HS-5 (cell line): ENCODE measurements at places on chromosomes 7 and 10.

- DNase-seq = no peak
Measured at GRCh38 chr10:43879742-43880141, 231.1 kb upstream of the ZNF32 start.

DNA sequence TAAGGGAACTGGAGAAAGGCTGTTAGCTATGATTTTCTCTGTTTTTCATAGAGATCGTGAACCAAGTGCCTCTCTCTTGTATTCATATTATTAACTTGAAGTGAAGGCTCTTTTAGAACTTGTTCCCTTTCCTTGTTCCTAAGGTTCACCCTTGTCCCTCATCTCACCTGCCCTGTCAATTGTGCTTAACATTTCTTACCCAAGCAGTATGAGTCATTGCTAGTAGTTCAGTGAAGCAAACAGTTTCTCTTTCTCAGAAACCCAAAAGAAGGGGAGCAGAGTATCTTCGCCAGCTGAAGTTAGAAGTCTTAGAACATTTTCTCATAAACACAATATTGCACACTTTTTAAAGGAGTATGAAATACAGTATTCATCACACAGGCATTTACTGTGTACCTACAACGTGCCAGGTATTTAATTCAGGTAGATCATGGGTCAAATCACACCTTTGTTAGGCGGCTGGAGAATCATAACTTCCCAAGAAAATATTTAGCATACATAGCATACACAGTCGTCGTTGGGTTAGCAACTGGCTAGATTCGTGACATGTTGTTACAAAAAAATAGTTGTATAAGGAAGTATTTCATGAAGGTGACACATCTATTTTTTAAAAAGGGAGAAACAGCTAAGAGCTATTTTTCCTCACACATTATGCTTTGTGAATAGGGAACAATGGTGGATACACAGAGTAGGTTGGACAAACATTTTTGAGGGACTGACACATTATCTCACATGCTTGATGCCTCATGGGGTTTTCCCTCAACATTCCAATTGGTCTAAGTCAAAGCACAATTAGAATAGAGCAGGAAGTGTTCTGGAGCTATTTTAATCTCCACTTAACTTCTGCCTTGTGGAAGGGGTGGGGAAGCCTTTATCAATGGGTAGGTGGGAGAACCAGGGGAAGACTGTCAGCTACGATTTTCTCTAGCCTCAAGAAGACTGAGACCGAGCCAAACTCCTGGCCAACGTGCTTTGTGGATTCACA lies 13.2 kb downstream of the HDAC9 start:
- DNase-seq = peak; percentile 97

DNA sequence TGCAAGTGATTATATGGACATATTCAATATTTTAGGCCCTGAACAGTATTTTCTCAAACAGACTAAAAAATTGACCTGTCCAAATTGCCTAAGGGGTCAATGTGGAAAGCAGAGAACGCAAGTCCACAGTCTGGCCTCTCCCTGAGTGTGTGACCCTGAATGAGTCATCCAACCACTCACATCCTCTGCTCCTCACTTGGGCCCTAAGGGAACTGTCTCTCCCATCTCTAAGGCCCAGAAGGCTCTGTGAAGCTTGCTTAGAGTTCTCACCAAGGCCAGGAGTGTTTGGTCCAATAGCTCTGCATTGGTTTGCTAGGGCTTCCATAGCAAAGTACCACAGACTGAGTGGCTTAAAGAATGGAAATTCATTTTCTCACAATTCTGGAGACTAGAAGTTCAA lies 155.1 kb downstream of the LSM5 start:
- DNase-seq = peak; percentile 45

- DNase-seq = no peak
Measured at GRCh38 chr10:4802711-4803487, 23.1 kb upstream of the AKR1E2 start.

DNA sequence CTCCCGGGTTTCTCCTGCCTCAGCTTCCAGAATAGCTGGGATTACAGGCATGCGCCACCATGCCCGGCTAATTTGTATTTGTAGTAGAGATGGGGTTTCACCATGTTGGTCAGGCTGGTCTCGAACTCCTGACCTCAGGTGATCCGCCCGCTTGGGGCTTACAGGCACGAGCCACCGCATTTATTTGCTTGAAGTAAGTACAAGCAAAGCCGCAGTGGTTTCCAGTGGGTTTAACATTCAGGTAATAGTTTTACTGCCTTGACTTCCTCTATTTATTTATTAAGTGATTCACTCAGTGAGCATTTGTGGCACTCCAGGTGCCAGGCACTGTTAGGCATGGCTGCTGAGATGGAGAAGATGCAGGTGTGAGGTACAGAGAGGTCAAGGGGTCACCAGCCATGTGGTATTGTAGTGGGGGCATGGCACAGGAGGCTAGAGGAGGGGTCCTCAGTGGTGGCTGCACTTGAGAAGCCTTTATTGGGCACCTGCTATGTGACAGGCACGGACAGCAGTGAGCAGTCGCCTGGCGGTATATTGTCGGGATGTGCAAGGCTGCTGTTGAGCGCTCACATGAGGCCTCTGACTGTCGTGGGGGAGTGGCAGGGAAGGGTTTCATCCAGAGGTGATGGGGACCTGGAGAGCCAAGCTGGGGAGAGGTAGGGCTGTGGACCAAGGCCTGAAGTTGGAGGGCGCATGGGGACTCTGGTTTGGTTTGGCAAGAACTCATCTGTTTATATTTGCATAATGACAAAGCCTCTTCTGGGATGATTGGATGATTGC lies 54.9 kb downstream of the DOCK1 start:
- DNase-seq = no peak

DNA sequence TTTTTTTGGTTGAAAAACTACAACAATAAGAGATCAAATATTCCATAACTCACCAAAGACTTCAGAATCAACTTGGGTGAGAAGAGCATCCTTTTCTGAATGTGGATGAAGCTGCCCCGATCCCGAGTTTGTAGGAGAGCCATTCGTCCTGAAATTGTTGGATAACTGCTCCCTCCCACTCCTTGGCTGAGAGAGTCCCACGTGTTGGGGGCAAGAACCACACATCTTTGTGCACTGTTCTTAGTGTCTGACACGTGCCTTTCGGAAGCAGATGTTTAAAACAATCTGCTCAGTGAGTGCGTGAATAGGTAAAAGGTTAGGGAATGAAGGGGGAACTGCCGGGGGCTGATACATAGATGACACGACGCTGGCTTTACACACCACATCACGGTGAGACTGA lies 575.7 kb downstream of the PTPRN2 start:
- DNase-seq = no peak
